ENCODE measurements at places on chromosomes 4 and X.

- no peak for DNase-seq
Measured at GRCh38 chr4:1614854-1615595, 69.1 kb downstream of the FAM53A start.

- no peak for DNase-seq
Measured at GRCh38 chr4:150664935-150665334, 83.0 kb downstream of the MAB21L2 start.

DNA sequence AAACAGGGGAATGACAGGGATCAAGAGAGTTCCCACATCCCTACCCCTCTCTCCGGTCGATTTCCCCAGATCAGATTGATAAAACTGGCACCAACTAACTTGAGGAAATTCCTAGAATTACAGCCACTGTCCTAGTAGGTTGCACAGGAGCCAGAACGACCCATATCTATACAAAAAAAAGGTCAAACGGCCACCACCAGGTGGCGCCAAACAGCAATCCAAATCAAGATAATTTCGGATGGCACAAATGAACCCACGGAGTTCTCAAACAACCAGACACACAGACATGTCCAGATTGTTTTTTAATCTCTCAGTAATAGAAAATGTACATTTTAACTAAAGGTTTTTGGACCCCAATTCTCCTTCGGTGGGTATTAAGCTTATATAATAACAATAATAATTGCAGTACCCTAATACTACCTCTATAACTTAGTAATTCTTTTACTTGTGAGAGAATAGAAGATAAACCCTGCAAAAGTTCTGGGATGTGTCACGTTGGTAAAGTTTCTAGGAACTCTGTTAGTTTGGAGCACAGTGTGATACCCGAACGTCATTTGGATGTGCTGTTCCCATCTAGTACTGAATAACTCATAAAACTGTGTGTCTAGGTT, 212.6 kb downstream of the SPOCK3 start:
- DNase-seq = peak; percentile 11

GRCh38 chrX:288561-288991, 7.4 kb downstream of the PLCXD1 start:
- no peak for DNase-seq

DNA sequence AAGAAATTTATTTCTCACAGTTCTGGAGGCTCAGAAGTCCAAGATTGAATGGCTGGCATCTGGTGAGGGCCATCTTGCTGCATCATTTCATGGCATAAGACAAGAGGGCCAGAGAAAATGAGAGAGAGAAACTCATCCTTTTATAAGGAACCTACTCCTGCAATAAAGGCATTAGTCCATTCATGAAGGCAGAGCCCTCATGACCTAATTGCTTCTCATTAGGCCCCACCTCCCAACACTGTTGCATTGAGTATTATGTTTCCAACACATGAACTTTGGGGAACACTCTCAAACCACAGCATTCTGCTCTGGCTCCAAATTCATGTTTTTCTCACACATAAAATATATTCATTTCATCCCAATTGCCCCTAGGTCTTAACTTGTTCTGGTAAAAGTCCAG, 14.2 kb downstream of the RNF175 start:
- no peak for DNase-seq

DNA sequence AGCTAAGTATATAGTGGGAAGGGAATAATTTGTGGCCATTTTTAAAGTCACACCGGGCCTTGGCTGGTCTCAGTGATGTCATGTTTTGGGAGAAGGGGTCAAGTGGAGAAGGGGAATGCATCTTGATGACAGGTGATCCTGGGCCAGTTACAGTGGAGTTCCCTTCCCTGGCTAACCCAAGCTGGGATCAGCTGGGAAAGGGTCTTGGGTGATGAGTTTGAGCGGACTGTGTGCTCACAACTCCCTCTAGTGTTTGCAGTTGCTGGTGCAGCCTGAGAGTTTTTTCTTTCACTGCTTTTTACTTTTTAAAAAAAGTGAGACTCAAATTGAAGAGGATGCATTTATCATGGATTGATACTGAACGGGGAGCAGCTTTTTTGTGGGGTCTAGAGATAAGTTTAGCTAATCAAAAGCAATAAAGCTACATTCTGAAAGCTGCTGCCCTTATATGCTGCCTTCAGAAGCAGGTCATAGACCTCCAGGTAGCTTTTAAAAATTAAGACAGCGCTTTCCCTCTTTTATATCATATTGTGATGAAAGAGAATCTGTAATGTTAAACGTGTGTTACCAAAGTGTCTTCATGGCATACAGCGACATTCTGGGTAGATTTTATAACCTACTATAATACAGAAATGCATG, 164.7 kb downstream of the DCLK2 start:
- no peak for DNase-seq

- DNase-seq = no peak
Measured at GRCh38 chr4:41524425-41524824, 13.5 kb upstream of the LIMCH1 start.

DNA sequence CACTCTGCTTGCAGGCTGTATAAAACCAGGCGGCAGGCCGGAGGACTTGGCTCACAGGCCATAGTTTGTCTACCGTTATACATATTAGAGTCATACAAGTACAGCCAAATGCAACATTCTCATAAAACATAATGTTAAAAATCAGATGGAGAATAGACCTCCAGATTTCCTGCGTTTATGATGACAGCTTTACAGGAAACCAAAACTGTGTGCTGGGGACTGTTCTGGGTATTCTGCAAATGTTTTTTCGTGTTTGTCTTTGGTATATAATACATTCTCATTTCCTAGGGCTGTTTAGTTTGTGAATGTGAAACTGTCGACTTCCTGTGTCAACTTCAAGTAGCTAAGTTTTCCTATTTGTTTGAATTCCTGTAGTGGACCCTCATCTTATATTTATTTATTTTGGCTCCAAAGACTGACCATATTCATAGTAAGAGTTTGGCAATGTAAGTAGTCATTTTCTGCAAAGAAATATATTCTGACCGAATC, 79.5 kb upstream of the FAM9C start:
- DNase-seq = no peak

DNA sequence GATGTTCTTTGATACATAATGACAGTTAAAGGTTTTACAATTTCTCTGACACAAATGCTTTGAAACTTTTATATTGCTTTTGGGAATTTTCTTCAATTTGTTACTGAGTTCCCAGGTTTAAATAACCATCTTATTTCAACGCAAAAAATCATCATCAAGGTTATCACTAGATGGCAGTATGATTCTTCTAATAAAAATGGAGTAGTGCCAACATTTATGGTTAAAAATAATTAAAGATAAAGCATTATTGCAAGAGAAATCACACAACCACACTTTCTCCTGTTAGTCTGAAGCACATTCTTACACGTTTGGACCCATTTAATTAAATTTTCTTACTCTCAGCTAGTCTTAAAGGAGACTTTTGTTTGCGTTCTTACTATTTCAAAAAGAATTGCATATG, 611.3 kb upstream of the CPXCR1 start:
- no peak for DNase-seq

- no peak for DNase-seq
Measured at GRCh38 chr4:186643501-186644310, 80.0 kb downstream of the FAT1 start.

GRCh38 chr4:38030023-38030422, 69.8 kb downstream of the PTTG2 start:
- DNase-seq = no peak

GRCh38 chr4:184955636-184956035, 62.7 kb upstream of the HELT start:
- no peak for DNase-seq

DNA sequence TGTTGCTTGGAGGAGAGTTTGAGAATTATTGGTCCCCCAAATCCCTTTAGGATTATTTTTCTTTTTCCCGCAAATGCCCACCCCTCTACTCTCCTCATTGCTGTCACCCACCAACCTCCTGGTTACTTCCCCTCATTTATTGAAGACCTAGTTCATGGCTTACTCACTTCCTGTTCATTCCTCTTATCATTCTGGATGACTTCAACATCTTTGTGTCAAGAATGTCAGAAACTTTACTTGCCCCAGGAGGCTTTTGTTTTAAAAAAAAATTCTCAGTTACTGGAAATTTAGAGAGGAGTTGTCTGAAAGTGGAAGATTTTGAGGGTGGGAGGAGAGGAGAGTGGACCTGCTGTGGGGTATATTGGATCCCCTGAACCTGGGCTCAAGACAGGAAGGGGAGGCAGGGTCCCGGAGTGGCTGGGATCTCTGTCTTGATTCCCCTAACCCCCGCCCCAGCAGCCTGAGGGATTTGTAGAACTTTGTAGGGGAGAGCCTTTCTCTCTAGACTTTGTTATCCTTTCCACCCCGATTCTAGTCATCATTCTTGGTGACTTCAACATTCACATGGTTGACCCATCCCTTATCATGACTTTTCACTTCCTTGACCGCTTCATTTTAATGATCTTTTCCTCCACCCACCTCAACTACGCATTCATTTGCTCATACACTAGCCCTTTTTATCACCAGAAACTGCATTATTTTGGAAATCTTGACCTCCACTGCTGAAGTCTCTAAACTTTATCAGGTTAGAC, 69.9 kb upstream of the ESX1 start:
- no peak for DNase-seq

DNA sequence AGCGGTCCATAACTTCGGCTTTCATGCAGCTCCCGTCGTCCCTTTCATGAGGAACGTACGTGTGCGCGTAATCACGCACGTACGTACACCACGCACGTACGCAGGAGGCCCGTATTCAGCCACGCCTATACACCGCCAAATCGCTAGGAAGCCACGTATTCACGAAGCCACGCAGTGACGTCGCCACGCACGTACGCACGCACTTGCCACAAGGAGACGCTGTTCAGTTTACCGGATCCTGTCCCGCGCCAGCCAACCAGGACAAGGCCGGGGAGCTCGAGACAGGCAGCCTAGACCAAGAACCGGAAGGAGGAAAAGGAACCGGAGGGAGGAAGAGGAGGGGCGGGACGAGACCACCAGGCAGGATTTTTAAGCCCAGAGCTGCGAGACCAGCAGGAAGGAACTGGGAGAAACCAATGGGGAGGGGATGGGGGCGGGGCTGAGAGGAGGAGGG, at the start of gene EOLA2:
Gene EOLA2 (minus strand): TSS at position 65 of the 454 bp plus-strand sequence. CDS start 4,617 bp downstream, outside the sequence.
- peak; percentile 77 for DNase-seq

GRCh38 chrX:103396186-103396585, 19.8 kb downstream of the BEX3 start:
- DNase-seq = no peak

DNA sequence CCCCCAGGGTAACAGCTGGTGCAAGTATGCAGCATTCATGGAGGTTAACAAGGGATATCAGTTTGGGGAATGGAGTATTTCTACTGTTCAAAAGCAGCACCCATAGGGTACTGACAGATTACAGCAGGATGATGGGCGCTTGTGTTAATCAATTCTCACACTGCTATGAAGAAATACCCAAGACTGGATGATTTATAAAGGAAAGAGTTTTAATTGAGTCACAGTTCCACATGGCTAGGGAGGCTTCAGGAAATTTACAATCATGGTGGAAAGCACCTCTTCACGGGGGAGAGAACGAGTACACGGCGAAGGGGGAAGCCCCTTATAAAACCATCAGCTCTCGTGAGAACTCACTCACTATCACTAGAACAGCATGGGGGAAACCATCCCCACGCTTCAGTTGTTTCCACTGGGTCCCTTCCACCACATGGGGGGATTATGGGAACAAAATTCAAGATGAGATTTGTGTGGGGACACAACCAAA, 64.1 kb downstream of the TNIP2 start:
- no peak for DNase-seq

GRCh38 chrX:109902665-109903064, 100.2 kb upstream of the TMEM164 start:
- DNase-seq = no peak

DNA sequence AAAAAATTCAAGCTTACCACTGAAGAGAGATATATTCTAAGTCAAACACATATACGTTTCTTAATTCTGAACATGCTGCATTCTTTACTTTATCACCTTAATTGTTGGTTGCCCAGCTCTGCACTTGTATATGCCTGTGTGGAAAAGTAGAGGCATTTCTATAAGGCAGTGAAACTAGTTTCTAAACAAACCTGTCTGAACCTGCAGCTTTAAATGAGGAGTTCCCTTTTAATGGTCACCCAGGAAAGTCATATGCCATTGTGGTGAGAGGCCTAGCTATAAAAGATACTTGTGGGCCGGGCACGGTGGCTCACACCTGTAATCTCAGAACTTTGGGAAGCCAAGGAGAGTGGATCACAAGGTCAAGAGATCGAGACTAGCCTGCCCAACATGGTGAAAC, 147.4 kb upstream of the RXFP1 start:
- DNase-seq = no peak

- DNase-seq = no peak
Measured at GRCh38 chrX:29728639-29729038, 486.7 kb upstream of the MAGEB2 start.

Data from activated CD4-positive, alpha-beta T cell treated with anti-CD3 and anti-CD28 coated beads for 24 hours (primary cell).